ENCODE measurements at places on chromosomes 13 and 19.
A peak's percentile ranks its signal among the peaks of the same experiment; 100 is the strongest.

- H3K27me3 ChIP-seq, result peaks cover 52% of the 10 kb centered on the region
- H3K4me3 ChIP-seq, result no peak overlapping the region
Observed at GRCh38 chr13:23703246-23703860, 133.1 kb downstream of the TNFRSF19 start.

- H3K27me3 ChIP-seq, result no peaks in the 10 kb centered on the region
- peaks cover 12% of the 10 kb centered on the region for H3K4me1 ChIP-seq
- no peak overlapping the region for H3K27ac ChIP-seq
- DNase-seq, result no peak
Observed at GRCh38 chr13:102678339-102679107, 16.3 kb downstream of the METTL21C start.

- H3K27ac ChIP-seq, result peak overlapping the region; percentile 85
- no peaks in the 10 kb centered on the region for H3K27me3 ChIP-seq
- H3K4me3 ChIP-seq, result peak overlapping the region; percentile 85
- DNase-seq, result no peak
- peaks cover 20% of the 10 kb centered on the region for H3K4me1 ChIP-seq
- H3K36me3 ChIP-seq, result peaks cover 13% of the 10 kb centered on the region
Observed at GRCh38 chr19:58468216-58468839, 1.4 kb downstream of the ZNF324 start.

DNA sequence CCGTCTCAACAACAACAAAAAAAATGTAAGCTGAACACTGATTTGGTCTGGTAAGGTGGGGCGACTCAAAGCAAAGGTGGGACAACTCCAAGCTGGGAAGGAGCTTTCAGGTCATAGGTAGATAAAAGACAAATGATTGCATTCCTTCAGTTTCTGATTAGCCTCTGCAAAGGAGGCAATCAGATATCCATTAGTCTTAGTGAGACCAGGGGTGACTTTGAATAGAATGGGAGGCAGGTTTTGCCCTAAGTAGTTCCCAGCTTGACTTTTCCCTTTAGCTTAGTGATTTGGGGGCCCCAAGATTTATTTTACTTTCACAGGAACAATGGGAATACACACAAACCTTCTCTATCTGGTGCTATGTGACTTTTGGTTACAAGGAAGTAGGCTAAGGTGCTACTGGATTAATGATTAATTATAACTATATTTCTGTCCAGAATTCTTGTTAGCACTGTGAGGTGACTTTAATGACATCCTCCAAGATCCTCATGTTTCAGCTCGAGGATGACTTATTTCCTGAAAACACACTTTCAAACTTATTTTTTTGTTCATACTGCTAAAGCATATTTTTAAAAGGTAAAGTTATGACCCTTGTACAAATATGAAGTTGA, 10.6 kb upstream of the MTRF1 start:
- H3K36me3 ChIP-seq, result peaks cover 1% of the 10 kb centered on the region
- H3K4me3 ChIP-seq, result no peak overlapping the region
- H3K27ac ChIP-seq, result no peak overlapping the region
- no peaks in the 10 kb centered on the region for H3K27me3 ChIP-seq

GRCh38 chr13:100722517-100722916, 47.9 kb upstream of the TMTC4 start:
- H3K27ac ChIP-seq, result no peak overlapping the region
- DNase-seq, result no peak
- no peaks in the 10 kb centered on the region for H3K36me3 ChIP-seq
- H3K27me3 ChIP-seq, result peaks cover 67% of the 10 kb centered on the region
- H3K4me1 ChIP-seq, result peaks cover 5% of the 10 kb centered on the region

GRCh38 chr13:89270736-89271135, 1599.6 kb downstream of the SLITRK5 start:
- no peaks in the 10 kb centered on the region for H3K27me3 ChIP-seq
- H3K4me3 ChIP-seq, result no peak overlapping the region
- H3K27ac ChIP-seq, result no peak overlapping the region
- peaks cover 2% of the 10 kb centered on the region for H3K36me3 ChIP-seq
- H3K4me1 ChIP-seq, result no peaks in the 10 kb centered on the region

DNA sequence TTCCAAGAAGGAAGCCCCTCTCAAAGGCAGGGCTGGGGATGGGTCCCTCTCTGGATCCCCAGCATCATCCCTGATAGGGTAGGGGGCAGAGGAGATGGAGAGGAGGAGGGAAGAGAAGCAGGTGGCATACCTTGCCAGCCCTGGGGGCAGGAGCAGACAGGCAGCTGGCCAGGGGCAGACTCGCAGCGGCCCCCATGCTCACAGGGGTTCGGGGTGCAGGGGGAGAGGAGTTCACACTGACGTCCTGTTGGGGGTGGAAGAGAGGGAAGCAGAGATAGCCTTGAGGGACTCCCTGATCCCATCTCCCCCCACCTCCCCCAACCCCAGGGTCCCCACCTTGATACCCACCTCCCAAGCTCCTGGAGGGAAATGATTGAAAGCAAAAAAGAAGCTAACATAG, 16.0 kb downstream of the NOTCH3 start:
- H3K27ac ChIP-seq, result no peak overlapping the region
- H3K4me1 ChIP-seq, result no peaks in the 10 kb centered on the region
- no peak for DNase-seq
- H3K4me3 ChIP-seq, result no peak overlapping the region
- peaks cover 33% of the 10 kb centered on the region for H3K27me3 ChIP-seq
- H3K36me3 ChIP-seq, result no peaks in the 10 kb centered on the region

Measured in central memory CD8-positive, alpha-beta T cell (primary cell).